ENCODE measurements at places on chromosomes 16 and 17. TPM values are rescaled to one million over a fixed set of nuclear protein-coding genes. Genes with fewer than 3 reads are reported as not detected.

GRCh38 chr17:38571833-38572668 lies 33.7 kb downstream of the SRCIN1 start:
- no peak for DNase-seq

GRCh38 chr17:82497483-82498405 lies 21.8 kb upstream of the FOXK2 start:
- peak; percentile 20 for DNase-seq

GRCh38 chr17:47745037-47745380 lies 12.0 kb downstream of the TBX21 start:
- no peak for DNase-seq

- no peak for DNase-seq
Measured at GRCh38 chr17:45022288-45022648, 29.2 kb downstream of the DCAKD start.

DNA sequence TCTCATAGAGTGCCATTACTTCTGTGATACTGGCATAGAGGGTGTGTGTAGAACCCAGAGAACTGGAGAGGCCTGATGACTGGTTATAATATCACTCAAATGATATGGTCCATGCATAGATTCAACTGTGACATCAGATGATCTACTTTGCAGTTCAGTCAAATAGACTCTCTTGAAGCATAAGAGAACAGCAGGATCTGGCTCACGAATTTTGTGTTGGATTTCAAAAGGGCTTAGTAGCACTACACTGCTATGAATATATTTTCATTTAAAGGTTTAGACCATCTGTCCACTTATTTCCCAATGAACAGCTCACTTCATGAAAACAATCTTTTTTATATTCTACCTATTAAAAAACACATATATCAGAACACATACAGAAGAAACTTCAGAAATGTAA lies 119.7 kb downstream of the KIF2B start:
- DNase-seq = no peak

DNA sequence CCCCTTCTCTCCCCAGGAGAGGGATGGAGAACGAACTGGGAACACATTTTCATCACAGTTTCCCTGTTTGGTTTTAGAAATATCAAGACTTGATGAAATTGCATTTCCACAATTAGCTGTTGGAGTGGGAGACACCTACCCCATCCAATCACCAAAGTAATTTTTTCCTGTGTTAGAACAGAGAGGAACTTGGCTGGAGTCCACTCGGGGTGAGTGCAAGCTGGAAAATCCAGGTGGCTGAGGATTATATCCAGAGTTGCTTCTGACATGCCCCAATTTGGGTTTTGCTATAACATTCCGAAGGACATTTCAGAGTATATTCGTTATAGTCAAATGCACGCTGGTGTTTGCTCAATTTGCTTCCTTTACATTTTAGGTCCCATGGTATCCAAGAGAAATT lies 231.8 kb downstream of the C16orf95 start:
- no peak for DNase-seq

GRCh38 chr16:67865318-67865717 lies 7.5 kb upstream of the EDC4 start:
- DNase-seq = peak; percentile 34

DNA sequence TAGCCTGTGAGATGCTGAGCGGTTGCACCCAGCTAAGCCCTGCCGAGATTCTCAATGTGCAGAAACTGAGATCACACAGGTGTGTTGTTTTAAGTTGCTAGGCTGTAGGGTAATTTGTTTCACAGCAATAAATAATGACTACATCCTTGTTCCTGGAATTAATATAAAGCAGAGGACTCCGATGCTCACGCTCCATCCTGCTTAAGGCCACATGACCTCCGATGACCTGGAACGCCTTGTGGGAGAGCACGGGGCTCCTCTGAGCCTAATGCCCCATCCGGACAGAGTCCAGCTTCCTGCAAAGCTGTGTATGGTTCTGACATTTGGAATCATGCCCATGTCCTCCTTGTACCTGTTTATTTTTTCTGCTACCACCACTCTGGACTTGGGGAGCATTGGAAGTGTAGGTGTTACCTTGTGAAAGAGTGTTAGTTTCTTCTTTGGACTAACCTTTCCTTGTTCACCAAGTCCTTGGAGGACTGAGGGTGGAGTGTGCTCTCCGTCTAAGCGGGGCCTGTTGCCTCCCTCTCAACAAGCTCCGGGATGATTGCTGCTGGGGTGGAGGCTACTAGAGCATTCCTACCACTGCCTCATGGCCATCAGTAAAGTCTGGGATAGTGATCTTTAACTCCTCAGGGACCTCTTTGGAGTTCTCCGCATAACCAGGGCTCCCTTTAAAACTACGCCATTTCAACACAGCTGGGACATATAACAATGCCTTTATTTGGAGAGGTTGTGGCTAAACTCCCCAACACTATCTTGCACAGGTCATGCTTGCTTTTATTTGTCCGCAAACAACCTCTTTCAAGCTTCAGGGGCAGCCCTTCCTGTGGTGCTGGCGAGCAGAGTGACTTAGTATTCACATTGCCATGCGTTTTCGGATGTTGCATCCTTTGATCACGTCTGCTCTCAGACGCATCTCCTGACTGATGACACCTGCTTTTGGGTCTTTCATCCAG lies 125.4 kb downstream of the IRX3 start:
- no peak for DNase-seq

- no peak for DNase-seq
Measured at GRCh38 chr17:38564869-38565268, 40.9 kb downstream of the SRCIN1 start.

DNA sequence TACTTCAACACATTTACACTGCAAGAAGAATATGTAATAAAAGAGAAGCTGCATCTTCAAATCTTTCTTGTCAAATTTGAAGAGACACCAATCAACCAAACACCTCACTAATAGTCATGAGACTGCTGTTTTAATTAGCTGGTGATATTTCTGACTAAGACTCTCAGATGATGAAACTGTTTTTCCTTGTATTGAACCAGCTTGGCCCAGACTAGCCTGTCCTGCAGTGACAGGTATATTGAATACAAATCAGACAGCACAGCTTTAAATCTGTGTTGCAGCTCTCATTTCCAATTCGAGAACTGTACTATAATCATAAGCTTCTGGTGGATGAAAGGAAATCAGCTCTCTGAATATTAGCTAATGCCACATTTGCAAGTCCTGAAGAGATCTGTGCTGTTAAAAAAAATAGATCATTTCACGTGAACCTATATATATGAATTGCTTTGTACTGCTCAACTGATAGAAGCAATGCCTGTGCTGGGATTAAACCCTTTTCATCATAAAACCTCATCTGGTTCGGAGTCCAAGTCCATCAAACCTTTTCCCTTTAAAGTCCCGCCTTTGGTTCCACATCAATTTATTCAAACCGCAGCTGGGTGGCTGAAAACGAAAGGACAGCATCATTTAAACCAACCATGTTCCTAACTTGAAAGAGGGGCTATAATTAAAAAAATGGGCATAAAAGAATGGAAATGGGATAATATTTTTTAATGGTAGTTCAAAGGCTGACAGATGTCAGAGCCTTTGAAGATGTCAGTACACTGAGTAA lies 306.2 kb downstream of the CEP112 start:
- peak; percentile 24 for DNase-seq

GRCh38 chr16:266258-267164 lies 9.2 kb downstream of the RGS11 start:
- no peak for DNase-seq

GRCh38 chr16:871562-872345 lies 71.2 kb upstream of the GNG13 start:
- no peak for DNase-seq

GRCh38 chr17:19723964-19724363 lies 7.6 kb upstream of the SLC47A2 start:
- DNase-seq = peak; percentile 88

- peak; percentile 40 for DNase-seq
Measured at GRCh38 chr17:978103-979093, 1.2 kb downstream of the NXN start.

DNA sequence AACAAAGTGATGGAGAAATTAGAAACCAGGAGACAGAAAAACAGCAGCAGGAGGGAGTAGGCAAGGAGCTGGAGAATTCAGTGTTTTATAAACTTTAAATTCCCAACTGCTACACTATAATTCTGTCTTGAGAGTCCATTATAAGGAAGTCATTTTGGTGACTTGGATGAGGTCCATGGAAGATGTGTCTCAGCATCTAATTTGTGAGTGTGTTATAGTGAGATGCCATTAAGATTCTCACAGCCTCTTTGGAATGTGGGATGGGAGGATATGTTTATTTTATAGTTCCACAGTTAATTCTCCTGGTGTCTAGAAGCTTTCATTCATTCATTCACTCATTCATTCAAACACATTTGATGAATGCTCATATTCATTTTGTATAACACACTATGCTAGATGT lies 206.0 kb upstream of the MYOCD start:
- no peak for DNase-seq

GRCh38 chr16:90044111-90044551 lies 24.9 kb upstream of the DBNDD1 start:
- peak; percentile 95 for DNase-seq

GRCh38 chr17:65633988-65634387 lies 72.5 kb upstream of the AXIN2 start:
- no peak for DNase-seq

- no peak for DNase-seq
Measured at GRCh38 chr17:61064087-61064951, 335.3 kb upstream of the TBX2 start.

DNA sequence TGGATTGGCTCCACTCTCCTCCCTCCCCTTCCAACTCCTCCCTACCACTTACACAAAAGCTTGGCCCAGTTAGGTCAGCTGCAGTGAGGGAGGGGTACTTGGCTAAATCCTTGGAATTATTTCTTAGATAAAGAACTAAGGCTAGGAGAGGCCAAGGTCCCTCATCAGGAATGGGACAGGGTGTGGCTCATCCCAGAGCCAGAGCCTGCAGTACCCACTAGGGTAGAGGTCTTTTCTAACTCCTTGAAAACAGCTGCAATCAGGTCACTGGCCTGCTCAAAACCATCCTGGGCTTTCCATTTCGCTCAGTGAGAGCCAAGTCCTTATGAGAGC lies 1.9 kb upstream of the SLC46A1 start:
- no peak for DNase-seq

DNA sequence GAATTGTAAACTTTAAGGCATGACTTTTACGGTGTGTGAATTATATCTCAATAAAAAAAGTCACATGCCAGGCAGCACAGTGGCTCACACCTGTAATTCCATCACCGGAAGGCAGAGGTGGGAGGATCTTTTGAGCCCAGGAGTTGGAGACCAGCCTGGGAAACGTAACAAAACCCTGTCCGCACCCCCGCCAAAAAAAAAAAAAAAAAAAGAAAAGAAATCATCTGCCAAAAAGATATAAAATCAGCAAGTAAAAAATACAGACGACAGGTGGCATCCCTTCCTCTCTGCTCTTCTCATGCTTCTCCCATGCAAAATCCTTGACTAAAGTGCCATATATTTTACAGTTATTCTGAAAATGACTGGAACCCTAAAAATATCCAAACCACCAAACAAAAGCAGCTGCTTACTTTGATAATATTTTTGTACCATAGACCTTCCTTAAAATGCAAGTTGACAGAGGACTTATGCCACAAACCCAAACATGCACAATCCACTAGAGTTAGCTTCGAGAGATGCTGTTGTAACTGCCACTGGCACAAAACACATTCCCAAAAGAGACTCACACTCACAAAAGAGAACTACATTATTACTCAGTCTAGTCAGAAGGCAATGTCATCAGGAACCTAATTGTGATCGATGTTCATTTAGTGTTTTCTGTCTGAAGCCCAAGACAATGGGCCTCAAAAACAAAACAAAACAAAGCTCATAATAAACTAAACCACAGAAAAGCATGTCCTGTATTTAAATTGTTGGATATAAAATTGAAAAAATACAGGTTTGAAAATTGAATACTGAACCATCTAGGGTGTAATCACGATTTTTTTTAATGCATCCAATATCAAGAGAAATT lies 2.4 kb downstream of the CRLF3 start:
- no peak for DNase-seq

- no peak for DNase-seq
Measured at GRCh38 chr17:284676-285355, 67.8 kb downstream of the RPH3AL start.

- DNase-seq = peak; percentile 61
Measured at GRCh38 chr17:41347869-41348760, 2.5 kb downstream of the KRT33A start.

DNA sequence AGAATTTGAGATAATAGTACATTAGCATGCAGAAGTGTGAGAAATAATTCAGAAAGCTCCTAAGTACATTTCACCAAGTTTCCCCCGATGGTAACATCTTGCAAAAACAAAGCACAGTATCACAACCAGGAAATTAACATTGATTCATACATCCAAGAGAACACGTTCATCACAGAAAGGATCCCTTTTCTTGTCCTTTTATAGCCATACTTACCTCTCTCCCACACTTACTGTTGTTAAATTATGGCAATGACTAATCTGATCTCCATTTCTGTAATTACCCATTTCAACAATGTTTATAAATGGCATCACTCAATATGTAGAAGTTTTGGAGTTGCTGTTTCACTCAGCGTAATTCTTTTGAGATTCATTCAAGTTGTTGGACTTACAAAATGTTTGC lies 1260.0 kb downstream of the CDH8 start:
- DNase-seq = no peak

- no peak for DNase-seq
Measured at GRCh38 chr16:15827709-15828343, 29.0 kb downstream of the MYH11 start.

GRCh38 chr16:57698812-57699405 lies 4.3 kb downstream of the DRC7 start:
- DNase-seq = no peak

- no peak for DNase-seq
Measured at GRCh38 chr16:50992350-50993032, 158.6 kb downstream of the SALL1 start.

The SAT2 gene
- 18.2 TPM for total RNA-seq

The TAT gene
- not detected for total RNA-seq

The PAGR1 gene
- total RNA-seq = 22.5 TPM

The HEATR9 gene
- not detected for total RNA-seq

The TPSB2 gene
- not detected for total RNA-seq

The SLC6A2 gene
- 0.33 TPM for total RNA-seq

The TBCD gene
- total RNA-seq = 28.7 TPM

The MILR1 gene
- not detected for total RNA-seq

The SLC52A1 gene
- total RNA-seq = 0.50 TPM

The MAPT gene
- 0.54 TPM for total RNA-seq

The ABCC11 gene
- 0.50 TPM for total RNA-seq

The MEIOC gene
- 0.13 TPM for total RNA-seq
